ENCODE measurements at places on chromosomes 6 and 20.

- DNase-seq: no peak
These were observed 21.3 kb downstream of the PRSS16 start for GRCh38 chr6:27268803-27269202.

DNA sequence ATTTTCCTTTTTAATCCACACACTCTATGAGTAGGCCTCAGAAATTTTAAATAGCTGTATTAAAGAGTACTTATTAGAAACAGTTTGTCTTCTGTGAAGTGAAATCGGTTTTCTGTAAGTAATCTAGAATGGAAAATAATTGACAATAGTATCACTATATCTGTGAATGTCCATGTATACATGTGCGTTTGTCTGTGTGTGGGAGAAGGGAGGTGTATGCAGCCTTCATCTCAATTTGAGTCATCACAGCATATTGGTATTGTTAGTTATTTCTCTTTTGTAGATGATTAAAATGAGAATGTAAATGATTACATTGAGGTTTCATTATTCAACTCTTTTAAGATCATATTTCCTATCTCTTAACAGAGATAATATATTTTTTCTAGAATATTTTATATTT lies 206.0 kb downstream of the EYS start:
- no peak for DNase-seq

DNA sequence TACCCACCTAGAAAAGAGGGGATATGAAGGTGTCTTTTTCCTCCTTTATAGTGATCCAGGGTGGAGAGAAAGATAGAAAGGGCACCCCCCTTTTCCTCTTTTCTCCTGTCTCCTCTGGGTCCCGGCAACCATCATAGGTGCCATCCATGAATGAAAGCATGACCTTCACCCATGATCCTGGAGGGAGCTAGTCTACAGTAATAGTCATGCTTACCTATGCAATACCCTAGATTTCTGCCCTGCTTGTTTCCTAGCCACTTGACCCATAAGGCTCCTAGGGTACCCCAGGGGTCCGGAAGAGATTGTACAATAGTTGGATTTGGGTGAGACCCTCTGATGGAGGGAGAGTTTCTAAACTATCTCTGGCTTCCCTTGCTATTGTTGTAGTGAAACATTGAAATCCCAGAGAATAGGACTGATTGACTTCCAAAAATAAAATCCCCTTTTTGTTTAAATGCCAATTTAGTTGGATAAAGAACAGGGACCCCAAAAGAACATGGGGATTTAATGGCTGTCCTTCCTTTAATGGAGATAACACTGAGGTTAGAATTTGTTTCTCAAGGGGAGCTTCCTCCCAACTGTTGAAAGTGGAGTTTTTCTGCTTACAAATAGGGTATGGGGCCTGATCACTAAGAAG lies 366.8 kb upstream of the KHDRBS2 start:
- DNase-seq: no peak

GRCh38 chr6:38753707-38754106 lies 38.6 kb downstream of the DNAH8 start:
- no peak for DNase-seq

DNA sequence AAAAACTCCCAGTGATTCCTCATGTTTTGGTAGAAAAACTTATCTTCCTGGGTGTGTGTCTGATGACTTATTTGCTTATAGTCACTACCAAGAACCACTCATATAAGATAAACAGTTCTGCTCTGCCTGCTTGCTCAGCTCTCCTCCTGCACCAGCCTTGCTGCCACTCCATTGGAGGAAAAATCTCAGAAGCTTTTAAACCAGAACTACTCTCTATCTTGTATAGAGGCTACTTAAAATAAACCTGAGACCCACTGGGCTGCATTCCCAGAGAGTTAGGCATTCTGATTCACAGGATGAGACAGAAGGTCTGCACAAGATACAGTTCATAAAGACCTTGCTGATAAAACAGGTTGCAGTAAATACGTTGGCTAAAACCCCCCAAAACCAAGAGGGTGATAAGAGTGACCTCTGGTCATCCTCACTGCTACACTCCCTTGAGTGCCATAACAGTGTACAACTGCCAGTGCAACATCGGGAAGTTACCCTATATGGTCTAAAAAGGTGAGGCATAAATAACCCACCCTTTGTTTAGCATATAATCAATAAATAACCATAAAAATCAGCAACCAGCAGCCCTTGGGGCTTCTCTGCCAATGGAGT lies 728.3 kb downstream of the EPHA7 start:
- no peak for DNase-seq

DNA sequence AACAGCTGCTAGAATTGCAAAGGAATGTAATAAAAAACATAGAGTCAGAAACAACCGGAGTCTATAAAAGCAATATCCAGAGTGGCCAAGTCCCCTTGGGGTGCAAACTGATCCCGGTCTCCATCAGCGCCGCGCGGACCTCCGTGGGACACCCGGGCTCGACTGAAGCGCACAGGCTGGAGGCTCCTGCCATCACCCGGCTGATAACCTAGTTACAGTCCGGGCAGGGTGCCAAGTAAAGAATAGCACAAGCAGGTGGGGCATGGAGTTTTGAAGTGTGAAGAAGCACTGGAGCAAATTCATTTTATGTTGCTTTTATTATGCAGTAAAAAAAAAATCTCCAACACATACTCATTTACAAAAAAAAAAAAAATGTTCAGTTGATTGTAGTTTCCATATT lies 205.1 kb upstream of the GMDS start:
- no peak for DNase-seq

DNA sequence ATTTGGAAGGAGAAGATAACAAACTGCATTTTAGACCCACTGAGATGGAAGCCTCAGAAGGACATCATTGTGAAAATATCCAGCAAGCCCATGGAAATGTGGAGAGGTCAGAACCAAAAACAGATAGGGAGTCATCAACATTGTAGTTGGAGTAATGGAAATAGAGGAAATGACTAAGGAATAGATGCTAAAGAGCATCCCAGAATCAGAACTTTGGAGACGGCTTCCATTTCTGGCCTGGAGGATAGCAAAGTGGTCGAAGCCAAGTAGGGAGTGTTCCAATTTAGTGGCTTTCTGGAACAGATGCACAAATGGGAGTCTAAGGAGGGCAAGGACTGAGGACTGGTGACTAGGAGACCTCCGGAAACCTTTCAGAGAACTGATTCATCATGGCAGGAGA lies 3.6 kb downstream of the BEND6 start:
- DNase-seq: no peak

GRCh38 chr6:120005292-120005976 lies 655.9 kb upstream of the MAN1A1 start:
- DNase-seq: no peak

DNA sequence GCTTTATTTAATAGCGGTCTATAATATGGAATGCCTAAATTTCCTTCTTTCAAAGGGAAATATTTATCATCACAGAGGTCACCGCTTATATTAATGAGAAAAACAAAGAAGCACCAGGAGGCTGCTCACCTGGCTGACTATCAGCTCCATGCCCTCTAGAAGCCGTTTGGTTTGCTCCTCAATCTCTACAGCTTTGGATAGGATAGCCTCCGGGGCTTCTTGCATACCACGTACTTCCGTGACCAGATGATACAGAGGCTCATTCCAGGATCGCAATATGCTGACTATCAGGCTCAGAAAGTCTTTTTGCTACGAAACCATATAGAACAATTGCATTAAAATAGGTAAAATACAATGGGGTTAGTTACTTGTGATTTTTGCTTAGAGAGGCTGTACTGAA lies 6.8 kb downstream of the PRL start:
- DNase-seq: no peak

DNA sequence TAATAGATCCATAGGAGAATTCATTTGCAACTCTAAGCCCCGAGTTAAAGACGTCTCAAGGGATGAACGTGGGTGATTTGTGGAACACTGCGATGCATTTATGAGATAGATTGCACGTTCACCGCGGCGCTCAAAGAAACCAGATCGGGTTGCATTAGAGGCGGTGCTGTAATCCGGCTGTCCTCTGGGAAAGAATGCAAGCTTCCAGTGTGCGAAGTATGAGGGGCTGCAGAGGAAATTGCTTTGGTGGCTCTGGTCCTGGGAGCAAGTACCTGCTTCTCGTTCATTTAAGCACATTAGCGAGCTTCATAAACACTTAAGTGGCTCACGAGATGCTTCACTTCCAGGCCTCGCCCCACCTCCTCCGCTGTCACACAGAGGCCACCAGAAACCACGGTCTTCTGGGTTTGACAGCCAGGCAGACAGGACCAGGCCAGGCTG lies 182.3 kb downstream of the CDH4 start:
- no peak for DNase-seq

- no peak for DNase-seq
These were observed 30.8 kb downstream of the LAMA5 start for GRCh38 chr20:62336329-62336728.

DNA sequence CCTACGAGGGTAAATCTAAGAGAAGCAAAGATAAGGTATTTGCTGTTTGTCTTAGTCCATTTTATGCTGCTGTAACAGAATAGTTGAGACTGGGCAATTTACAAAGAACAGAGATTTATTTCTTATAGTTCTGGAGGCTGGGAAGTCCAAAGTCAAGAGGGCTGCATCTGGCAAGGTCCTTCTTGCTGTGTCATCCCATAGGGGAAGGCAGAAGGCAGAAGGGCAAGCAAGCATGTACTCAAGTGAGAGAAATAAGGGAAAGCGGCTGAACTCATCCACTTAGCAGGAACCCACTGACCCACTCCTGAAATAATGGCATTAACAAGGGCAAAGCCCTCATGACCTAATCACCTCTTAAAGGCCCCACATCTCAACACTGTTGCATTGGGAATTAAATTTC lies 102.7 kb downstream of the AGPAT4 start:
- DNase-seq: no peak

DNA sequence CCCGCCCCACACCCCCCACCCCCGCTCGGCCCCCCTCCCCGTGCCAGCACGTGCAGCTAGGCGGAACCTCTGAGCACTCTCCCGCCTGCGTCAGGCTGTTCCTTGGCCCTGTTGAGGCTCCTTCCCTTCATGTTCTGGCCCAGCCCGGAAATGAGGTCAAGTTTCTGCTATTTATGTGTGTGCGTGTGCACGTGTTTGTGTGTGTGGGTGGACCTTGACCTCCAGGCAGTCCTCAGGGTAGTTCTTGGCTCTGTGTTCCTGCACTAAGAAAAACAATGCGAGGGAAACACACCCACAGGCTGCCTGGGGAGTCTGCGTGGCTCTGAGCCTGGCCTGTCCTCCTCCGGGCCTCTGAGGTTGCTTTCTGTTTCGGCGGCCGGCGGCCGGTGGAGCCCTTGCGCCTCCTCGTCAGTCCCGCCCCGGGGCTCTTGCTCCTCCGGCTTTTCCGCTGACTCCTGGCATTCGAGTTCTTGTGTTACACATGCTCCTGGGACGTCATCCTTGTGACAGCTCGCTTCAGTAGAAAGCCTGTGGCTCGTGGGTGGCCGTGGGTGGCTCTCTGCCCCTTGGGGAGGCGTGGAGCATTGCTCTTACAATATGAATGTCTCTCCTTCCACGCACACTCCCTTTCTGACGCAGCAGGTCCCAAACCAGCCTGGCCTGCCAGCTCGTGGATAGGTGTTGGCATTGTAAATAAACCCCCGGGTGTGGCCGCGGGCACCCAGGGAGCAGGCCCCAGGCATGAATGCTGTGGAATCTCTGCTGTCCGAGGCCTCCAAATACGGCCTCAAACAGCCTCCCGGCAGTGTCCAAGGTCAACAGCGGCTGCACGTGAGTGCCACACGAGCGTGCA lies 10.0 kb downstream of the SLCO4A1 start:
- DNase-seq: peak; percentile 53

GRCh38 chr20:3901706-3902440 lies 12.7 kb downstream of the PANK2 start:
- no peak for DNase-seq

- DNase-seq: no peak
These were observed 165.0 kb downstream of the MAFB start for GRCh38 chr20:40524071-40524470.

GRCh38 chr6:111800821-111801220 lies 72.4 kb downstream of the FYN start:
- DNase-seq: no peak

DNA sequence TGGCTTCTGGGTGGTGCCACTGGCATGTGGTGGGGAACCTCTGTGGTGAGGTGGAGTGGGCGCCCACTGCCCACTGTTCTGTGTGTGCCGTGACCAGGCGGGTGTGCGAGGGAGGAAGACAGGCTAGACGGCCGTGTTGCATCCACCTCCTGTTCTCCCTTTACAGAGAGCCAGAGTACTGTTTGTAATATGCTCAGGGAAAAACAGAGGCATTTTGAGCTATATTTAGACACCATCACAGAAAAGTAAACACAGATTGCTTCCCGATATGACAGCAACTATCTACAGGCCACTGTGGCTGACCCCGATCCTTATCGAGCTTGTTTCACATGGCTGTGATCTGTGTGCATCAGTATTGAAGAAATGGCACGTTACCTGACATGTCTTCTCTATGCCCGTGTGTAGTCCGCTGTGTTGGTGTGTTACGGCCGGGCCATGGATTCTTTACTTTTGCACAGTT lies 45.6 kb downstream of the ARID1B start:
- DNase-seq: no peak

All from stimulated activated CD8-positive, alpha-beta memory T cell treated with anti-CD3 and anti-CD28 coated beads, Interleukin-15, amount 100 ng/mL, for 48 hours (primary cell).